Effector memory CD8-positive, alpha-beta T cell (primary cell): ENCODE measurements at places on chromosomes 12 and 14.

DNA sequence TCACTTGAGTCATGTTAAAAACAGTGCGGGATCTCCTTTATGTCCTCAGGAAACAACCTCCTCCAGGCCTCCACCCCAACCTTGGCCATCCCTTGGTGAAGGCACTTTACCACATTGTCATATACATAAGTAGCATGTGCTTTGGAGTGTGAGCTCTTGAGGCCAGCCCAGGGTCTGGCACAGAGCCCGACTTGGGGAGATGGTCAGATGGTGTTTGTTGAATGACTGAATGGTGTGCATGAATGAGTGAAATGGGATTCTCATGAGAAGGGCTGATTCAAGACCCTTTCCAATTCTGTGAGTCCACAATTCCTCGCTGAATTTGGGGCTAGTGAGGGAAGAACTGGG, 52.9 kb upstream of the DLK1 start:
- no peak for DNase-seq

- no peak for DNase-seq
These were observed 28.1 kb downstream of the PIGH start for GRCh38 chr14:67571991-67572323.

- no peak for DNase-seq
These were observed 12.6 kb upstream of the LRP1-AS start for GRCh38 chr12:57160040-57160439.

- no peak for DNase-seq
These were observed 164.6 kb downstream of the SLC15A5 start for GRCh38 chr12:16112612-16113560.

DNA sequence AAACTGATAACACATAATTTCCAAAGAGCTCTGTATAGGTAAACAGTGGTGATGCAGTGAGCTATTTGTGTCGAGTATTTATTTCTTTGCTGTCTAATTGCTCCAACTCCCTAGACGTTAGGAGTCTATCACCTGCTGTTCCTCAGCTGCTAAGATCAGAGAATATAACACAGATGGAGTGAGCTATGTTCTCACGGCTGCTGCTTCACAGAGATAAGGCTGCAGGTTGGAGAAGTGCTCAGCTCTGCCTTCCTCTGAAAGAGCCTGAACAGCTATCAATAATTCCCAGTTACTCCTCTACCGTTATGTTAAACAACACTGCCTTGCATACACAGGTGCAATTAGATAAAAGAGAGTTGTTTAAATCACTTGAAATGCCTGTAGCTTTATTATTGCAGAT, 103.2 kb upstream of the MDGA2 start:
- no peak for DNase-seq

GRCh38 chr14:87628129-87628528, 364.9 kb downstream of the GALC start:
- no peak for DNase-seq

GRCh38 chr14:71780075-71780474, 152.2 kb upstream of the RGS6 start:
- no peak for DNase-seq

DNA sequence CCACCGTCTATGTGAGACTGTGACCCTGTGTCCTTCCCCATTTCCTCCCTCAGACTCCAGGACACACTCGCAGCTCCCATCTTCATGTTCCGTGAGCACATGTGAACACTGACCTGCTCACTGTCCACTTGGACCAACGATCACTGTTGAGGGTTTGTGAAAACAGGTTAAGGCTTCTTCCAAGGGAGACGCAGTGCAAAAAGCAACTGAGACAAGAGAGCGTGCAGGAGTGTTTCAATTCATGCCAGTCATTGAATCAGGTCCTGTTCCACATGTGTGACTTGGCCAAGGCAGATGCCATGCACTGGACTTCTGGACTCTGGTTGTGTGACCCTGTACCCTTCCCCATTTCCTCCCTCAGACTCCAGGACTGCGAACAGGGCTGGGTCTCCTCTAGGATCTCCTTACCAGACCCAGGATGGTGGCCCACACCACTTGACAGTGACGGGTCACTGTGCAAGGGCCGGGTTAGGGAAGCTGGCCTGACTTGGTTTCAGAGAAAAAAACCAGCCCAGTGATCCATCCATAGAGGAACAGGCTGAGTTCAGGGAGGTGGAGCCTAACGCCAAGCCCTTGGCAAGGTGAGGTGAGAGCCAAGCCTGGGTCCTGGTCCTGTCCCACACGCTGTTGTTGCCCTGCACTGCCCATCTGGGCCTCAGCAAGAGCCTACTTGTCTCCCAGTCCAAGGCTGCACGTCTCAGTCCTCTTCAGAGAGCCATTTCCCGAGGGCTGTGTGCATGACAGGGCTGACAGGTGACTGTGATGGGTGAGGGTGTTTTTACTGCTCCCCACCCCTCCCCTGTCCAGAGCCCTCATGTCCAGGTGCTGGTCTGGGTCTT, 5.7 kb upstream of the KRT5 start:
- no peak for DNase-seq

DNA sequence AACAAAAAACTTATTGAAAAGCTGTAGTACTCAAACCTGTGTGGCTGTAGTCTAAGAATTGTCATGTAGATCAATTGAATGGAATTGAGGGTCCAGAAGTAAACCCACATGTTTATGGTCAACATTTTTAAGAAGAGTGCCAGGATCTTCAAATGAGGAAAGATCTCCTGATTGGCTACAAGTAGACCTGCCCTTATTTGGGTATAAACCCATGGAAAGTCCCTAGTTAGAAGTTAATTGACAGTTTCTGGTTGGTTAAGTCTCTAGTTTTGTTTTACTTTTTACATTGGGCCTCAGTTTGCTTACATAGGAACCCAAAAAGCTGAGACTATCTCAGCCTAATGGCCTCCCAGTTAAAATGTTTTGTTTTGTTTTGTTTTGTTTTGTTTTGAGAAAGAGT, 91.9 kb upstream of the RESF1 start:
- DNase-seq, result no peak

GRCh38 chr12:81257947-81258551, 180.2 kb downstream of the ACSS3 start:
- DNase-seq, result no peak

GRCh38 chr14:103232031-103232808, 101.8 kb upstream of the EIF5 start:
- DNase-seq, result no peak

GRCh38 chr14:89486961-89487360, 69.9 kb upstream of the FOXN3 start:
- no peak for DNase-seq

DNA sequence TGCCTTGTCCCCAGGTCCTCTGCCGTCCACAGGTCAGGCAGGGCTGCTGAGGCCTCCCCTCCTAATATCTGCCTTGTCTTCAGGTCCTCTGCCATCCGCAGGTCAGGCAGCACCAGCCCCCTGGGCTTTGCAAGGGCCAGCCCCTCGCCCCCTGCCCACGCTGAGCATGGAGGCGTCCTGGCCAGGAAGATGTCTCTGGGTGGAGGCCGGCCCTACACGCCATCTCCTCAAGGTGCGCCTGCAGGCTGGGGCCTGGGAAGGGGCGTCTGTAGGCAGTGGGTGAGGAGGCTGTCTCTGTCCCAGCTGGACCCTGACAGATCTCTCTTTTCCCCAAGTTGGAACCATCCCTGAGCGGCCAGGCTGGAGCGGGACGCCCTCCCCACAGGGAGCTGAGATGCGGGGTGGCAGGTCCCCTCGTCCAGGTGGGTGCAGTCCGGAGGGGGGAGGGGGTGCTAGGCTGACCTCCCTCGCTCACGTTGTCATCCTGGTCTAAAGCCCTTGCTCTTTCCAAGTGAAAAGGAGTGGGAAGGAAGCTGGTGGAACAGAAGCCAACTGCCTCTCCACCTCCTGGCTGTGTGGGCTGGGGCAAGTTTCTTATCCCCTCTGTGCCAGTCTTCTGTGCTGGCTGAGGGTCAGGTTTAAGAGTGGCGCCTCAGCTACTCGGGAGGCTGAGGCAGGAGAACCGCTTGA, 13.9 kb upstream of the PUS1 start:
- DNase-seq, result no peak

- no peak for DNase-seq
These were observed 116.1 kb upstream of the SLC35F4 start for GRCh38 chr14:57981817-57982560.

DNA sequence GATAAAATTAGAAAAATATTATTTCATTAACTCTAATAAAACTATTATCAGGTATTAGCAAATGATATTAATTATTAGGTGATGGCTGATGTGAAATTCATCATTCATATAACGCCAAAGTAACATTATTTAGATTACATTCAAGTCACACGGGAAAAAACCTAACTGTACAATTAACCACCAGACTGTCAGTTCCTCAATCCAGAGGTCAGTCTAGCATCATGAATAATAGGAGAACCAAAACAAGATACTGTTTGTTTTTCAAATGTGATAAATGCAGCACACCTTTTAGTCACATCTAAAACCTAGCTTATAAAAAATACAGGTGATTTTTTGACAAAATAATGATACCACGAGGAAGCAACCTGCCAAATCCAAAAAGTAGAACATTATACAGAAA, 19.6 kb downstream of the SENP1 start:
- no peak for DNase-seq

- no peak for DNase-seq
These were observed 5.3 kb downstream of the C2CD5 start for GRCh38 chr12:22539055-22539454.

- DNase-seq, result no peak
These were observed 789.6 kb downstream of the GALC start for GRCh38 chr14:87203346-87203745.

DNA sequence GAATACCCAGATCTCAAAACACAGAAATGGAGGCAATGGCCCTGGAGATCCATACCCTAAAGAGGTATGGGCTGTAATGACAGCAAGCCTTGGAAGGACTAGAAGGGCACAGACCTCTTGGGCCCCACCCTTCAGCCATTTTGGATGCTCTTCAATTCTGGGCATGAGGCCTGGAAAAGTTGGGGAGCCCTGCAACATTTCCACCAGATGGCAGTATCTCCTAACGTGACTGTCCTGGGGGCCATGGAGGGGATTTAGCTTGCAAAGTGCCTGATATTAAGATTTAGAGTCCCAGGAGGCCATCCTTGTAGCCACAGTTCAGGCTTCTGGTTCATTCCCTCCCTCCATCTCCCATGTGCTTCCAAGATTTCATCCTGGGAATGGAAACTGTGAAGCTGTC, 30.2 kb downstream of the KCNA5 start:
- no peak for DNase-seq

- no peak for DNase-seq
These were observed 79.9 kb downstream of the LLPH start for GRCh38 chr12:66050610-66051009.

DNA sequence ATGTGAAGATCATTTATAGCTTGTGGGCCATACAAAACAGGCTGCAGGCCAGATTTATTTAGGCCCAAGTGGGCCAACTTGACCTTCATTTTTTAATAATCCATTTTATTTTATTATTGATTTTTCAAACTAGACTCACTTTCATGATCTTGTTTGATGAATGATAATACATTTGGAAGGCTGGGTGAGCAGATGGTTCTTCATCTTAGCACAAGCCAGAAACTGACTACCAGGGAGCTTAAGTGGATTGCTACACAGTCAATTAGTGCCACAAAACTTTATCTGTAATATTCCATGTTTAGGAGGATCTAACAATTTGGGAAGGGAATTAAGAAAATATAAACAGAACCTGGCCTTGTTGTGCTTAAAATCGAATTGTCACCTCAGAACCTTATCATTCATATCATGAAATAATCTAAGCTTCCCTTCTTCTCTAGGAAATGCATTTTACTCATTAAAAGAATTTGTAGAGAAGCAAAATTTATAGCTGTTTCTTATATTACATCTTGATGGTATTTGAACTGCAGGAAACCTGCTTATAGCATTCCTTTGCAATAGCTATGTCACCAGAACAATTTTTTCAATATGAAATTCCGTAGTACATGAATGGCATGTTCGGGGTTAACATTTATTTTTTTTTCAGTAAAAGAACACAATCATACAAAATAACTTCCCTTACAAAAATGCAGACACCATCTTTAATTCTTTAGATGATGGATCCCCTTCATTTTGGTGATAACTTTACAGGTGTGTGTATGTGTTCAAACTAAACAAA, 62.0 kb upstream of the CSRP2 start:
- DNase-seq, result no peak

DNA sequence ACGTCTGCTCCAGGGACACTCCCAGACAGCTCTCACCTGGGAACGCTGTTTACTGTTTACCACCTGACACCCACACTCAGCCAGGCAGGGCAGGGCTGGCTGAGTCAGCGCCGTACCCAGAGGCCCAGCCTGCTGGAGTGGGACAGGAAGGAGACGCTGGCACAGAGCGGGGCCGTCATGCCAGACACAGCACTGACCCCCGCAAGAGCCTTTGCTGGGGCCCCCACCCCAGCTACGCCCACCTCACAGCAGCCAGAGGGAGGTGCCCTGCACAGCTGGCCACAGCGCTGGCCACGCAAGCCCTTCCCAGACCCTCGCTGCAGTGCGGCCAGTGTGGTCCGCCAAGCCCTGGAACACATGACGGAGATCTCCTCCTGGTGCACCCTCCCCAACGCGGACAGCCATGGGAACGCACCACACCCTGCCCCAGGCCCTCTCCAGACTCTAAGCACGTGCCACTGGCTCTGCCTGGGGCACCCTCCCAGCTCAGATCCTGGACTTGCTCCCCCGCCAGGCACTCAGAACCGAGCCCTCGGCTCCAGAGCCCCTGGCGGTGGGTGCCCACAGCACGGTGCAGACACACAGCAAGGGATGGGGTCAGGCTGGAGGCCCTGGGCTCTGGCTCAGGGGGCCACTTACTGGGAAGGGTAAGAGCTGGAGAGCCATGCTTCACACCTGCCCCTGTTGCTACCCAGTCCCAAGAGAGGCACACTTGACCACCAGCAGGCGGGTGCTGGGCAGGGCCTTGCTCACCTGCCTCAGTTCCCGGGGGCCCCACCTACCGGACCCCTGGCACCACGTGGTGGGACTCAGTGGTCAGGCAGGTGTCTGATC, 5.7 kb downstream of the AHNAK2 start:
- no peak for DNase-seq
